ENCODE measurements at places on chromosomes 5 and 9.

DNA sequence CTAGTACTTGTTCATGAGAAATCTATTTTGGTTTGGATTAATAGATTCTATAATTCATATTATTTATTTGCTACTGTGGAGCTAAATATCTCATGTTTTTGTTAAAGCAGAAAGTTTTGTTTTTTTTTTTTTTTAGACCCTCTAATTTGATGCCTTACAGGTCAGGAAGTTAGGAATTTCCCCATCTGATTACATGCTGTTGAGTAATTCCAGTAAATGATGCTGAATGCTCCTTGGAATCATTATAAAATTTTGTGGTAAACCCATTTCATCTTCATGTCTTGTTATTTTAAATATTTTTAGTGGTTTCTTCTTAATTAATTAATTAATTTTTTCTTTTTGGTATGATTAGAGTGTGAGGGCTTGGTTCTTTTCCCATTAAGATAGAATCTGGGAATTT, 35.6 kb downstream of the NNT start:
- DNase-seq, result no peak

GRCh38 chr5:96687812-96688453, 25.8 kb downstream of the CAST start:
- DNase-seq, result peak; percentile 31

- DNase-seq, result no peak
These were observed 282.8 kb upstream of the TNC start for GRCh38 chr9:115400796-115401195.

DNA sequence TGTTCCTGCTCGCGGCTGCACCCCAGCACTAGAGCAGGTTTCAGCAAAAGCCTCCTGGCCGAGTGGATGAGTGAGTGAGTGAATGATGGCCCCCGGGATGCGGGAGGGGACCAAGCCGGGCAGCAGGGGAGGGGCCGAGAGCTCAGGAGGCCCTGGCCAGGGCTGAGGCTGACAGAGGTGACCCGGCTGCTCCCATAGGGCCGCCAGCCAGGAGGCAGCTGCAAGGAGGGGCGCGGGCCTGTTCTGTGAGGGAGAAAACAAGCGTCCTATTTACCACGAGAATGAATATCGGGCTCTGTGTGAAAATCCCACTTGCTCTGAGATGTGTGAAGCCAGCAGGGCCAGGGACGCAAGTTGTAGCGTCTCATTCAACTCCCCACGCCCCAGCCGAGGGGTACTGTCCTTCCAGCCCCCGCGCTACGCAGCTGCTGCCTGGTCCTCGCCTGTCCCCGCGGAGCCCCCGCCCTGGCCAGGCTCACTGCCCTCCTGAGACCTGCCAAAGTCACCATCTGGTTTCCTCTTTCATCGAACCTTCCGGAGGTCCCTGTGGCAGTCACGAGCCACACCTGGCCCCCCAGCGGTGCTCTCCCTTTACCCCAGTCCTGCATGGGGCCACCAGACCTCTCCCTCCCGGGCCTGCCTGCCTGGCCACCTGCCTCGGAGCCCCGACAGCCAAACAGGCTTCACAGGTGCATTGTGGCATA, 38.8 kb downstream of the RASGEF1C start:
- peak; percentile 27 for DNase-seq

- DNase-seq, result no peak
These were observed 8.4 kb upstream of the IL6ST start for GRCh38 chr5:56003179-56003578.

GRCh38 chr5:175471628-175472027, 6.7 kb upstream of the SFXN1 start:
- no peak for DNase-seq

GRCh38 chr9:115629879-115630840, 512.2 kb upstream of the TNC start:
- DNase-seq, result no peak

- DNase-seq, result no peak
These were observed 327.0 kb downstream of the TRIM32 start for GRCh38 chr9:117014061-117014460.

- DNase-seq, result no peak
These were observed 7.4 kb upstream of the MRPS2 start for GRCh38 chr9:135492886-135493669.

DNA sequence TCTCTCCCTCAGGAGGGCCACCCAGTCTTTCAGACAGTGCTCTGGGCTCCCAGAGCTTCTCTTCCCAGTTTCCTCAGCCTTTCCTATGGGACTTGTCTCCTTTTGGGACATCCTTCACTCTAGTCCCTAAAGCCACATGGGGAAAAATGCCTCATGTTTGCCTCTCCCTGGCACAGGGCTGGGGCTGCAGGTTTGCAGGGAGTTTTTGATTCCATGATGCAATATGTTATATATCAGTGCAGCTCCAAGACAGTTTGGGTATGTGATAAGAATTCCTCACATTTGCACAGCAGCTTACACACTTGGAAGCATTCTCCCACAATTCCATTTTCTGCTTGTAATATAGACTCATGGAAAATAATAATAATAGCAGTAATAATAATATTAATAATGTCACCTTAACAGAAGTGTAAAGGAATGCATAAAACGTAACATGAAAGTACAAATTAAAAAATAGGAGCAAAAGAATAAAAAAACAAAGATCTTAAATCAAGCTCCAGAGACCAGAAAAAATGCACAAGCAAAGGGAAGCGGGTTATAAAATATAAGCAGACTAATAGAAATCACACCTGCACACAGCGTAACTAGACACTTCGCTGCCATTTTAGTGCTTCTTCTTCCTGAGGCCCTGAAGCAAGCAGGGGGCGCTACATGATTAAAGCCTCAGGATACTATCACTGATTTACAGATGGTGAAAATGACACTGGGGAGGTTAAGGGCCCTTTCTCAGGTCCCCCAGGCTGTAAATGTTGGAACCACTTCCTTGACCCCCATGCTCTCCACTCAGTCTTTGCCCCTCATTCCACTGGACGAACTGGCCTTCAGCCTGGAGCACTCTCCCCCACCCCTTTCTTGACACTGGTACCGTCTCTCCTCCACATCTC, 70.0 kb upstream of the IL17B start:
- no peak for DNase-seq

DNA sequence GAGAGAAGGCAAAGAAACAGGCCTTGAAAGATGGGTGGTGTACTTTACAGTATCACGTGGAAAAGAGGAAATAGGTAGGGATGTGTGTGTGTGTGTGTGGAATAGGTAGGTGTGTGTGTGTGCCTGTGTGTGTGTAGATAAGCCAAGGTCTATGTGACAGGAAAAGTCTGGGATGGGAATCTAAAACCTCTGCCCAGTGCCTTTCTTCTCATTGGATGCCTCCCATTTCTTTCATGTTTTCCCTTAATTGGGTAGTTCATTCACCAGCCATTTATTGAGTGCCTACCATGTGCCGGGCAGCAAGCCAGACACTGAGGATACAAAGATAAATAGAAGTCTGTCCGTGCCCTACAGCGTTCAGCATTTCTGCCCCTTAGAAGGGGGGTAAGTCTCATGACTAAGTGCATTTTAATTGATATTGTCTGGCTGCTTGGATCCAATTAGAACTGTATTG, 1.0 kb downstream of the URM1 start:
- DNase-seq, result no peak

- DNase-seq, result no peak
These were observed 194.4 kb upstream of the CDKN2B start for GRCh38 chr9:22203371-22204138.

GRCh38 chr9:86531273-86531970, 177.2 kb upstream of the TUT7 start:
- DNase-seq, result no peak

GRCh38 chr9:99833735-99834134, 12.1 kb downstream of the NR4A3 start:
- DNase-seq, result no peak

- peak; percentile 20 for DNase-seq
These were observed 1.7 kb upstream of the CMYA5 start for GRCh38 chr5:79687889-79688288.

- DNase-seq, result no peak
These were observed 72.0 kb upstream of the IQGAP2 start for GRCh38 chr5:76331126-76331525.

DNA sequence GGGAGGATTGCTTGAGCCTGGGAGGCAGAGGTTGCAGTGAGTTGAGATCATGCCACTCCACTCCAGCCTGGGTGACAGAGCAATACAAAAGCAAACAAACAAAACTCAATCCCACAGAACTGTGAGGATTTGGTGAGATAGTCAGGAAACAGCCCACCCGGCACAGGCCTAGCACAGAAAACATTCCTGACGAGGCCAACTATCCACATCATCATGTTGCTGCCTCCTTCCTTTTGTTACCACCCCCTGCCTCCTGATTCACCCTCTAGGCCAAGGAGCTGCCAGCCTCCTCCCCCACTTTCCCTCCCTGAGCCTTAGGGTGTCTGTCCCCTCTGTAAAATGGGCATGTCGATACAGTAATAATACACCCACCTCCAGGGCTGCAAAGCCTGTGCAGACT, 39.0 kb downstream of the STK10 start:
- DNase-seq, result no peak

- no peak for DNase-seq
These were observed 611.1 kb downstream of the ACTL7B start for GRCh38 chr9:108244686-108245085.

DNA sequence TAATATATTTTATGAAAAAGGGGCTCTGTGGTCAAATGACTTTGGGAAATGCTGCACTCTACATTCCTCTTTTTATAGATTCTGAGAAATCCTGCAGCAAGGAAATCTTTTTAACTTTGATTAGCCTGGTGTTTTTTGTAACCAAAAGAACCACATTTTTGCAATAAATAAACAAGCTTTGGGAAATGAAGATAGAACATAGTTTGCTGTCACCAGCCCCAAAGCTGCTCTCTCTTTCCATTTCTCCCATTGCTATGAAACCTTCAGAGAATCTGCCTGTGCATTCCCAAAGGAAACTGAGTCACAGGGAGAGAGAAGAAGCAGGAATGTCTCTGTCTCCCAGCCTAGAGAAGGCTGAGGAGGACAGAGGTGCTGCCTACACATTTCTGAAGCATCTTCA, 59.0 kb downstream of the COL15A1 start:
- no peak for DNase-seq

- no peak for DNase-seq
These were observed 457.7 kb downstream of the EFNA5 start for GRCh38 chr5:107213025-107213424.

GRCh38 chr5:72144762-72145161, 37.5 kb downstream of the MAP1B start:
- no peak for DNase-seq

DNA sequence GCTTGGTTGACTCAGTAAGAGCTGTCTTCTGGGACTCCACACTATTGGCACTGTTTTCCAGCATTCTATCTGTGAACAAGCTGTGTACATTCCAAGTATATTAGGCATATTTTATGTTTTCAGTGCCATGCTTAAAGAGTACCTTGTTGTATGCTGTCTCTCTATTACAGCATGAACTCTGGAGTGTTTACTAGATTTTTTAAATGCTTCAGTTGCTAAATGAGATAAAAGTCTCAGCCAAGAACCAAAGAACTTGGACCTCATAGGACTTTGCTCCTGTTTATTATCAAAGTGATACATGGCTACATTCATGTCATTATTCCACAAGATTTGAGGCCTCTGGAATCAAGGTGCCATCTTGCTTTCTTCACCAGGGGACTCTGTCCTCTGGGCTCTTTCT, 167.2 kb downstream of the C9orf152 start:
- DNase-seq, result no peak

DNA sequence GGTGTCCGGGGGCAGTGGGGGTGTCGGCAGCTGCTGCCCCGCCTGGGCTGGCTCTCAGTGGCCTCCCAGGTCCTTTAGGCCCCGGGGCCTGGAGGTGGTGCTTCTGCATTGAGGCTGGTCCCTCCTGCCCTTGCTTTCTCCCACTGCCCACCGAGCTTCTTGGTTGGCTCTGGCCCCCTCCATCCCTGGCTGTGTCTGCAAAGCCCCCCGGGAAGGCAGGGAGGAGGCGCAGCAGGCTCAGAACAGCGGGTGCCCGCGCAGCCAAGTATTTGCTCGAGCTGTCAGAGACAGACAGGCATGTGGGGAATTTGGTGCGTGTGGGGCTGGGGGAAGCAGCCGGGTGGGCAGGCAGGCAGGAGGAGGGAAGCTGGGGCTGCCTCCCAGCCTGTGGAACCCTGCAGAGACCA, 11.5 kb downstream of the CXXC5 start:
- DNase-seq, result peak; percentile 27

DNA sequence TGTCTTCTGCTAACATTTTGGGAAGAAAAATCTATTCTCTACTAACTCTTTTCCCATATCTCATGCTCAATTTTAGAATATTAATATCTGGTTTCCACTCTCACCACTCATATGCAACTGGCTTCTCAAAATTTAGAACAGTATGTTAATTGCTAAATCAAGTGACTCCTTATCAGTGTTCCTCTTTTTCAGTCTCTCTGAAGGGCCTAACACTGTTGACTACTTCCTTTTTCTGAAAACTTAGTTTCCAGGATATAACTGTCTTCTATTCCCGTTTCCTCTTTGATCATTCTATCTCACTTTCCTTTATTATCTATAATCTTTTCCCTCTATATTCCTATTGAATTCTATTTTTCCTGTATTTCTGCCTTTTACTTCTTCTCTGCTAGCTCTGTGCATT, 1717.2 kb upstream of the C9orf72 start:
- no peak for DNase-seq

GRCh38 chr9:35891646-35892045, 14.4 kb upstream of the HRCT1 start:
- no peak for DNase-seq

- DNase-seq, result no peak
These were observed 91.0 kb upstream of the MVB12B start for GRCh38 chr9:126235336-126236243.

GRCh38 chr5:176388003-176388443, 375 bp downstream of the NOP16 start:
- peak; percentile 4 for DNase-seq

DNA sequence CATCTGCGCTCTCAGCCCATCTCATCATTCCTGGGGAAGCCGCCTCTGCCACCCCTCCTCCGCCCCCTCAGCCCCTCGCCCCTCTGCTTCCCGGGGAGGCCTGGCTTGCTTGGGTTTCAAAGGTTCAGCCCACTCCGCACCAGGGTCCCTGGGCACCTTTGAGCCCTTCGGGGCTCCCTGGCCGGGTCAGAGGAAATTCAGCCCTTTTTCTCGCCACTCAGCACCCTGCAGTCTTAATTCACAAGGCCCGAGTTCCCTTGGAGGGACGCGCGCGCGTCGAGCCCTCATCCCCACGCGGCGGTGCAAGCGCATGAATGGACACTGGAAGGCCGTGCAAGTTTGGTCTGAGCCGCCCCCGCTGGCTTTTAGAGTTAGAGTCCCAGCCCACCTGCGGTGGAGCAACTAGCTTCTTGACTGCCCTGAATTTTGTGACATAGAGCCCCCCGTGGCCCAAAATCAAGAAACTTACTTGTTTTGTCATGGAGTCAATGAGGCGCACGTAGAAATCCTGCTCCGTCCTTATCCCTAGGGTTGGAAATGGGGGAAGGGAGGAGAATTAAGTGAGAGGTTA, 4.5 kb downstream of the EBF1 start:
- no peak for DNase-seq
